Fibroblast of skin of left biceps (primary cell): ENCODE measurements at places on chromosomes 7 and 10.
A peak's percentile ranks its signal among the peaks of the same experiment; 100 is the strongest.

- DNase-seq: peak; percentile 47
These were observed 40.0 kb upstream of the DGKI start for GRCh38 chr7:137886746-137887145.

GRCh38 chr7:36001546-36001945, 151.5 kb upstream of the EEPD1 start:
- DNase-seq: no peak

DNA sequence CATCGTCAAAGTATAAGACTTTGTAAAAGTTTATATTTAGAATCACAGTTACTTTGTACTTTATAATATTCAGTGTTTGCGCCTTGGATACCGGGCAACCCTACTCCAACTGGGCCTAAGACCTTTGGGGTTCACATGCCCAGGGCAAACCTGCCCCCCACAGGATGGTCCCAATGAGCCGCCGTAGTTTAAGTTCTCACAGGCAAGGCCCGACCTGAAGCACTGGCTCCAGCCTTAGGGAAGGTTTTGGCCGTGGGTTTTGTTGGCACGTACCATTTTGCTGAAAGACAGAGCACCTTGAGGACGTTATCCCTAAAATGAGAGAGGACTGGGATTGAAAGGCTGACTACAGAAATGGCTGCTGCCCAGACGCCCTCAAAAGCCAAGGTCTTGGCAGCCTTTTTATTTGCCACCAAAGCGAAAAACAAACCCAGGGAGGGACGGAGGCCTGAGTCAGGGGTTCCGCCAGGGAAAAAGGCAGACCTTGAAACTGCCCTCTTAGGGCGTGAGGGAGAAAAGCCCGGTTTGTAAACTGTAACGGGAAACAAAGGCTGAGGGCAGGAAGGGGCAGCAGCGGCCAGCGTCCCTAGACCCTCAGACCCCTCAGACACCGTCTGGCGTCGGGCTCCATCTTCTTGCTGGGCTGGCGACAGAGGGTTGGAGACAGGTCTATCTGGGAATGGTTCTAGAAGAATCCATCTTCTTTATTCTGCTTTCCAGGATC, at the start of gene CCDC172:
CCDC172 (plus strand) TSS at position 222 of the 724 bp plus-strand sequence. CDS start 564 bp downstream, outside the sequence.
- DNase-seq: no peak

- DNase-seq: no peak
These were observed 281.4 kb downstream of the NXPH1 start for GRCh38 chr7:8714791-8715190.

- DNase-seq: no peak
These were observed 871 bp downstream of the POP7 start for GRCh38 chr7:100706672-100707311.

GRCh38 chr7:77558284-77558967, 21.3 kb downstream of the PTPN12 start:
- DNase-seq: no peak

DNA sequence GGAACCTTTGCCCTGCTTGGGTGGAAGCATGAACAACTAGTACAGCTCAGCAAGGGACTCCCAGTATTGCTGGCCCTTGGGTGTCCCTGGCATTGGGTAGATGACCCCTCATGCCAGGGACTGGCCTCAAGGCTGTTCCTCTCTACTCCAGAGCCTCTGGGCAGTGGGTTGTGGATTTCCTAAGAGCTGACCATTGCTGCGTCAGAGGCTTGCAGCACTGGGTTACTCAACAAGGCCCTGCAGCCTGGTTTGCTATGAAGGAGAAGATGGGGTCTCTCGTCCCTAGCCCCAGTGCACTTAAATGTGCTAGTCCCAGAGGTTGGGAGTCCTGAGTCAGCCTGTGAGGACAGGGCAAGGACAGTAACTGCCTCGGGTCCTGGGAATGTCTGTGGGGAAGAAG, 2.5 kb downstream of the VSIR start:
- no peak for DNase-seq

- no peak for DNase-seq
These were observed 461.2 kb downstream of the INHBA start for GRCh38 chr7:41241641-41242040.

DNA sequence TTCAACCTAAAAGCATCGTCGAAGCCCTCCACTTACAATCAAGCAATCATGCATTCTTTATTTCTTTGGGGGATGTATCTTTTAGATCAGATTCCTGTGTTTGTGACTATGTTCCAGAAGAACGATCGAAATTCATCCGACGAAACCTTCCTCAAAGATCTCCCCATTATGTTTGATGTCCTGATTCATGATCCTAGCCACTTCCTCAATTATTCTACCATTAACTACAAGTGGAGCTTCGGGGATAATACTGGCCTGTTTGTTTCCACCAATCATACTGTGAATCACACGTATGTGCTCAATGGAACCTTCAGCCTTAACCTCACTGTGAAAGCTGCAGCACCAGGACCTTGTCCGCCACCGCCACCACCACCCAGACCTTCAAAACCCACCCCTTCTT, 13.8 kb downstream of the GPNMB start:
- no peak for DNase-seq

GRCh38 chr7:34198231-34198641, 292.9 kb downstream of the BMPER start:
- no peak for DNase-seq
